ENCODE measurements at places on chromosomes 1 and 21.

- DNase-seq: no peak
These were observed 7.2 kb downstream of the KISS1 start for GRCh38 chr1:204188959-204189639.

GRCh38 chr21:23496729-23497128 is 2110.6 kb downstream of the MRPL39 start:
- DNase-seq: no peak

DNA sequence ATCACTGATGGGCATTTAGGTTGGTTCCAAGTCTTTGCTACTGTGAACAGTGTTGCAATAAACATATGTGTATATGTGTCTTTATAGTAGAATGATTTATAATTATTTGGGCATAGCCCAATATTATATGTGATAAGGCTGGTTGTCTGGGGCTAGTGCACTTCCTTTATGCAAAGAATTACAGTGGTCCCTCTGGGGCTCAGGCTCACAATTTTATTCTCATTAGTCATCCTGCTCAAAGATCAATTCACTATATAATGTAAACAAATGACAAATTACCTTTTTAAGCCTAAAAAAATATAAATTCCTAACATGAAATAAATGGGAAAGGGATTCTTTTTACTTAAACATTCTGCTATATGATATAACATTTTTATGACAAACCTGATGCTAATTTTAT is 5.0 kb downstream of the PLPPR4 start:
- DNase-seq: peak; percentile 6

DNA sequence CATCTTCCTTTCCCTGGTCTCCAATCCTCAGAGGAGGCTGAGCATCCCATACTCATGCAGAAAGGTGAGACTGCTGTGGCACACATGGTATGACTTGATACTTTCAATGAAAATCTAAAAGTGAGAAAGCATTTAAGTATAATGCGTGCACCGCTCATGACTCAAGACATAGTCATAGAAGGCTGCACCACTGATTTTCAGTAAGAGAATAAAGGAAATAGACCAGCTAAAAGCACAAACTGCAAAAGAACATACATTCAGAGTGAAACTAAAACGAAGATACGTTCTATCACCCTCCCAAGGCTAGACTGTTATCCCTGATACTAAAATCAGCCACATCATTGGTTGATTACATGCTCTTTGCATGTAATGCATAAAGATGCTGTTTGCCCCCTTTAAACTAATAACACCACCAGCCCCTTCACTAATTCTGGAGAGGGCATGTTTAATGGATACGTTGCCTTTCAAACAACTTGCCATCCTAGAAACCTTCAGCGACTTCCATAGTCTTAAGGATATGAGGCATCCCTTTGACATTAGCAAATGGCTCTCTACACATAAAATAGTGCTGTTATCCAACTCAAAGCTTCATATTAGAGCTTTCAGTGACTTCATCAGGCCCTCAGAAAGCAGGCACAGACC is 2.1 kb downstream of the PLD5 start:
- DNase-seq: no peak

DNA sequence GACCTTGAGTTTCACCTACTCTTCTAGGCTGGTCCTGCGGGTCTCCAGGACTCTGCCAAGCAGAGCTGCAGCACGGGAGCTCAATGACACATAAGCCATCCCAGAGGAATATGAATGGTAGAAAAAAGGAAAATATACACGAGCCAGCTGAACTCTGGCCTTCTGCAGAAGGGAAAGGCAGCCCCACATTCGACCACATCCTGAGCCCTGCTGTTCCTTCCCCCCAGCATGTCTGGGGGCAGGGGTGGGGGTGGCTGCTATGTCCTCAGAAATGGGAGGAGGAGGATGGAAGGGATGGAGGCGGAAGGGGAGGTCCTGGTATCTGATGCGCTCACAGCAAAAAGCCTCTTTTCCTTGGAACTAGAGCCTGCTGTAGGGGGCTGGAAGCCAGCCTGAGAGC is 12.1 kb upstream of the KDF1 start:
- DNase-seq: peak; percentile 40

DNA sequence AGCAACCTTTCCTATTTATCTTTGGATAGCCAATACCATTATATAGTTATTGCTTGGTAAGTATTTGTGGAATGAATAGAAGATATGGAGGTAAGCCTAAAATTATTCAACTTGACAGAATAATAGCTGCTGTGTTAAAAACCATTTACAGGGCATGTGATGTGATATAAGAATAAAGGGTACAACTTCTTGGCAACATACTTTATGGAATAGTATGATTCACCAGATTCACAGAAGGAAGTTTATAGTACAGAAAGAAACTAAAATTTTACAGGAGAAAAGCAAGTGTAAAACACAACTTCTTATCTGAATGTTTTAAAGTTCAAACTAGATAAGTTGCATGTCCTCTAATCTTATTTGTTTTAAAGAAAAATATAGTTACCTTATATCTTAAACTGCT is 186.4 kb upstream of the ZRANB2 start:
- DNase-seq: no peak

DNA sequence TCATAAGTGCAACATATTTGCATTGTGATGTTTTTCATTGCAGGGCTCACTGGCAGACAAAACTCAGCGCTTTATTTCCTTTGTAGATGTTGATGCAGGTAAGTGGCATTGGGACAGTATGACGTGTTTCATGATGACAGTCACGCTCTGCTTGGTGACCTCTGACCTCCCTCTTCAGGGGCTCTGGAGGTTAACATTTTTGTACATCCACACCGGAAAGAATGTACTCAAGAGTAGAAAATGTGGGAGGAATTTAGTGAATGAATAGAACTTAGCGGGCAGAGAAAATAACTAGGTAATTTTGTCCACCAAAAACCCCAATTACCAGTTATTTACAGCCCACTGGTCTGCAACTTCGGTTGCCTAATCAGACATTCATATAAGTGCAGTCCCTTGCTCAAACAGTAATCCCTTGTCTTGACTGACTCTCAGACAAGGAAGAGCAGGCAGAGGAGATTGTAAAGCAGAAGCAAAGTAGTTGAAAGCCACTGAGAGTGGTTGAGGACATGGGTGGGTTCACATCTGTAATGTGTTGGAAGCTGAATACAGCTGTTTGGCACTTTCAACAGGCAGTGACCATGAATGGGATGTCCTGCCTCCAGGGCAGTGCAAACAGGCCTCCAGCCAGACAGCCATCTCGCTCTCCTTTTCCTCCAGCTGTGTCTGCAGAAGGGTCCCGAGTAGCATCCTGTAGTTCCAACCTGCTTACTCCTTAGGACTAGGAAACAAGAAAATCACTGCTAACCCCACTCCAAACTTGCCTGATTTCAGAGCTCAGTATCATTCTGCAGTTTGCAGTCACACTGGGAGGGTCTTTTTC is 188.9 kb downstream of the NRIP1 start:
- DNase-seq: peak; percentile 12

- DNase-seq: peak; percentile 49
These were observed 36.2 kb upstream of the MRPS6 start for GRCh38 chr21:34037009-34037795.

DNA sequence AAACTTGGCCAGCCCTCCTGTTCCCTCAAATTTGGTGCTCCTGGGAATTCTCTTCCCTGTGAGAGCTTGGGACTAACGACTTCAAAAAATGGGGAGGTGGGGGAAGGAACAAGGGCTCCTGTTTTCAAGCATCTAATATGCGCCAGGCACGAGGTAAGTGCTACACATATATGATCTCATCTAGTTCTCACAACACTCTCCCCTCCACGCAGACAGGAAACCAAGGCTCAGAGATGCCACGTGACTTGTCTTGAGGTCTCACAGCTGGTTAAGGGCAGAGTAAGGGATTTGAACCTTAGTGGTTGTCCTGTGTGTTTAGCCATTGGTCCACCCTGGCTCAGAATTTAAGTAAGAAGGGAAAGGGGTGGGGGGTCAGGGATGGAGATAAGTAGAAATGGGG is 125.9 kb downstream of the DMRTB1 start:
- peak; percentile 57 for DNase-seq

GRCh38 chr21:25338415-25338814 is 268.9 kb downstream of the MRPL39 start:
- no peak for DNase-seq

- no peak for DNase-seq
These were observed 224.5 kb downstream of the KAZN start for GRCh38 chr1:14822996-14823395.

GRCh38 chr1:230516889-230517288 is 90.8 kb upstream of the PGBD5 start:
- no peak for DNase-seq

Data from fibroblast of skin of abdomen (primary cell).